ENCODE measurements at places on chromosomes 12 and 14.

DNA sequence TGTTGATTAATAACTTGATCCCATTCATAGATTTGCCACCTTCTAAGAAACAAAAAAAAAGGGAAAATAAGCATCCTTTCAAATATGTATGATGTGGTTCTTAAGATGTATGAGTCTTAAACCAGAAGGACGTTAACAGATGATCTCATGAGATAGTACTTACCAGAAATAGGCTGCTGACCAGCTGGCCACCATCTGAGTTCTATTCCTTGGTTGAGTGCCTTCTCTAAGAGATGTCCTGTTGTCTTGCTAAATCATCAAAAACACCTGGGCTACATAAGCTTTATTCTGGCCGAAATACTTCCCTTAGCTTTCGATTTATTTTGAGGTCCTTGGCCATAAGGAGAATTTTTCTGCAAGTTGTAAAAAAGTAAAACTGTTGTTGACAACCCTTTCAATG is 55.6 kb downstream of the GPR65 start:
- no peaks in the 10 kb centered on the region for H3K27me3 ChIP-seq
- no peaks in the 10 kb centered on the region for H3K4me1 ChIP-seq
- H3K27ac ChIP-seq, result no peak overlapping the region
- no peaks in the 10 kb centered on the region for H3K36me3 ChIP-seq
- no peak overlapping the region for H3K4me3 ChIP-seq
- DNase-seq, result no peak

- H3K4me3 ChIP-seq, result no peak overlapping the region
- H3K36me3 ChIP-seq, result peaks cover 83% of the 10 kb centered on the region
- DNase-seq, result no peak
Measured at GRCh38 chr12:123398550-123399254, 14.8 kb downstream of the KMT5A start.

- peaks cover 17% of the 10 kb centered on the region for H3K4me1 ChIP-seq
- H3K27me3 ChIP-seq, result no peaks in the 10 kb centered on the region
- no peak overlapping the region for H3K27ac ChIP-seq
- no peaks in the 10 kb centered on the region for H3K36me3 ChIP-seq
- DNase-seq, result no peak
- H3K4me3 ChIP-seq, result no peak overlapping the region
Measured at GRCh38 chr12:104632724-104633201, 176.0 kb downstream of the CHST11 start.

- no peak overlapping the region for H3K4me3 ChIP-seq
- H3K27me3 ChIP-seq, result no peaks in the 10 kb centered on the region
- DNase-seq, result no peak
- H3K4me1 ChIP-seq, result no peaks in the 10 kb centered on the region
- H3K36me3 ChIP-seq, result no peaks in the 10 kb centered on the region
Measured at GRCh38 chr12:80909370-80909769, 28.4 kb downstream of the LIN7A start.

- H3K27ac ChIP-seq, result no peak overlapping the region
- DNase-seq, result no peak
- peaks cover 12% of the 10 kb centered on the region for H3K36me3 ChIP-seq
- no peaks in the 10 kb centered on the region for H3K27me3 ChIP-seq
- H3K4me3 ChIP-seq, result no peak overlapping the region
- H3K4me1 ChIP-seq, result peaks cover 2% of the 10 kb centered on the region
Measured at GRCh38 chr14:91138511-91139359, 24.9 kb downstream of the DGLUCY start.

GRCh38 chr14:76045773-76046172 is 60.2 kb downstream of the IFT43 start:
- H3K4me3 ChIP-seq, result no peak overlapping the region
- peaks cover 2% of the 10 kb centered on the region for H3K36me3 ChIP-seq
- H3K4me1 ChIP-seq, result peaks cover 8% of the 10 kb centered on the region
- no peak overlapping the region for H3K27ac ChIP-seq

DNA sequence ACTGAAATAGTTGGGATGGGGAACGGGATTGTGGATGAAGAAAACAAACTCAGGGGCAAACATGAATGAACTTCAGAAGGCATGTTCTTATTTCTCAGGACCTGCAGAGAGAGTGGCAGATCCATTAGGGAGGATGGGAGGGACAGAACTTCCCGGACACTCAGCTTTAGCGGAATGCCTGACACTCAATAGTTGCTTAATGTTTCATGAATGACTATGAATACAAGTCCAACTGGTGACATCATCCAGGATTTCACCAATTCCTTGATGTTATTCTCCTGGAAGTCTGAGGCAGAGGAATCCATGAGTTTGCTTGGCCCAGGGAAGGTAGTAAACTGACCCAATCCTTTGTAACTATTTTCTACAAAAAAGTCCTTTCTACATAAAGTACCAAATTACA is 37.8 kb upstream of the LRRC10 start:
- H3K4me1 ChIP-seq, result no peaks in the 10 kb centered on the region
- H3K27me3 ChIP-seq, result no peaks in the 10 kb centered on the region
- DNase-seq, result no peak
- no peaks in the 10 kb centered on the region for H3K36me3 ChIP-seq
- H3K27ac ChIP-seq, result no peak overlapping the region

- no peak overlapping the region for H3K4me3 ChIP-seq
- no peak overlapping the region for H3K27ac ChIP-seq
- no peak for DNase-seq
- peaks cover 62% of the 10 kb centered on the region for H3K36me3 ChIP-seq
- H3K27me3 ChIP-seq, result no peaks in the 10 kb centered on the region
- no peaks in the 10 kb centered on the region for H3K4me1 ChIP-seq
Measured at GRCh38 chr14:100297320-100298300, 8.6 kb downstream of the SLC25A29 start.

- no peak overlapping the region for H3K4me3 ChIP-seq
- no peak for DNase-seq
- H3K36me3 ChIP-seq, result no peaks in the 10 kb centered on the region
- H3K27ac ChIP-seq, result no peak overlapping the region
- H3K4me1 ChIP-seq, result no peaks in the 10 kb centered on the region
- H3K27me3 ChIP-seq, result no peaks in the 10 kb centered on the region
Measured at GRCh38 chr14:98185036-98185435, 1087.0 kb downstream of the BCL11B start.

- no peak overlapping the region for H3K27ac ChIP-seq
- H3K36me3 ChIP-seq, result no peaks in the 10 kb centered on the region
- no peak overlapping the region for H3K4me3 ChIP-seq
- H3K4me1 ChIP-seq, result no peaks in the 10 kb centered on the region
Measured at GRCh38 chr12:123085730-123086487, 65.0 kb downstream of the PITPNM2 start.

- no peak overlapping the region for H3K4me3 ChIP-seq
- H3K27me3 ChIP-seq, result no peaks in the 10 kb centered on the region
- no peaks in the 10 kb centered on the region for H3K36me3 ChIP-seq
- H3K27ac ChIP-seq, result no peak overlapping the region
Measured at GRCh38 chr14:89212386-89213235, 204.4 kb downstream of the FOXN3 start.

DNA sequence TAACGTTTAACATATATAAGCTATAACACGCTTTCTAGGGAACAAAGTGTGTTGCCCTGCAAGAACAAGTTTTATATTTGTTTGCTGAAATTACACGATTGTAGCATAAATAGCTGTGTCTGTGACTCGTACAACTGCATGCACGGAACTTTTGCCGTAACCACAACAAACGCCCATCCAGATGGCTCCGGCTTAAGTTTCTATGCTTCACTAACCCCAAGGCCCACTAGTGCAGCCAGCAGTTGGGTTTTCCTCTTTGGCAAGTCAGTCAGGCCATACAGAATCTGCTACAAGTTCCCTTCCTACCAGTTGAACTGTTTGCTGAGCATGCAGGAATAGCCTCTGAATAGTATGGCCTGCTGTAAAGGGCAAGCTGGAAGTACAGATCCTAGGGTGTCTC is 12.1 kb downstream of the CSRP2 start:
- peak overlapping the region; percentile 8 for H3K4me3 ChIP-seq
- DNase-seq, result peak; percentile 54
- H3K4me1 ChIP-seq, result peaks cover 46% of the 10 kb centered on the region
- peak overlapping the region; percentile 98 for H3K27ac ChIP-seq
- H3K36me3 ChIP-seq, result peaks cover 9% of the 10 kb centered on the region
- no peaks in the 10 kb centered on the region for H3K27me3 ChIP-seq

GRCh38 chr12:126776026-126776655 is 1490.8 kb upstream of the TMEM132C start:
- no peak for DNase-seq
- no peaks in the 10 kb centered on the region for H3K4me1 ChIP-seq
- H3K4me3 ChIP-seq, result no peak overlapping the region
- H3K27ac ChIP-seq, result no peak overlapping the region

DNA sequence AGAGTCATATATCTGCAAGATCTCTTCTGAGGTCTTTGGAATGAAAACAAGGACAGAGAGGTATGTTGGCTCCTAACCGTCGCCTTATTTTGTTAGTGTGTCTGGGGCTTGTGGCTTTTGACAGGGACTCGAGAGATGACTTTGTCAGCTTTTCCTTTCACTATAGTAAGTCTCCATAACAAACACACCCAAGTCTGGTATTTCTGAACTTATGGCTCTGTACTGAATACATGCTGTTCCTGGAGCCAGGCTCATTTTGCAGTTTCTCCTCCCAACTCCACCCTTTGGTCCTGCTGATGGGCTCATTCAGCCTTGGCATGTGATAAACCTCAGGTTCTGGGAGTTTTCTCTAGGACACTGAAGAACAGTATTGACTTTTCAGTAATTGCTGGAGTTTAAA is 27.7 kb upstream of the TMED10 start:
- H3K4me3 ChIP-seq, result no peak overlapping the region
- H3K36me3 ChIP-seq, result no peaks in the 10 kb centered on the region
- no peak for DNase-seq

DNA sequence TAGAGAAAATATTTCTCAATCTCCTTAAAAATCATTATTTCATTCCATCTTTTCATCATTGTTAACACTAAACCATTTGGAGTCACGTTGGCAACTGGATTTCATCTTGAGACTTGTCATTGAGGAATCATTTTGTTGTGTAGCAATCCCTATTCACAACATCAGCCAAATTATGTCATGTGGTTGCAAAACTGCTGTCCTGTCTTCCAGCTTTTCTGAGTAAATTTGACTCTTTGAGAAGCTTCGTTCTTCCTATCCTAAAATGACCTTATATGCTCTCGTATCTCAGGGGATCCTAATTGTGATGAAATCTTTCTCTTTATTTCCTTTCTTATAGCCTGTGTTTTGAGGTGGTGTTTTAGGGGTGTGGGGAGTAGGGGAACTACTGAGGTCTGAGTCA is 30.6 kb upstream of the KICS2 start:
- no peaks in the 10 kb centered on the region for H3K4me1 ChIP-seq
- no peak overlapping the region for H3K4me3 ChIP-seq
- no peak for DNase-seq
- H3K27me3 ChIP-seq, result no peaks in the 10 kb centered on the region
- no peak overlapping the region for H3K27ac ChIP-seq

- peaks cover 7% of the 10 kb centered on the region for H3K4me1 ChIP-seq
- H3K36me3 ChIP-seq, result no peaks in the 10 kb centered on the region
- H3K4me3 ChIP-seq, result no peak overlapping the region
- no peak for DNase-seq
- no peaks in the 10 kb centered on the region for H3K27me3 ChIP-seq
Measured at GRCh38 chr12:92930421-92930820, 1.3 kb upstream of the EEA1 start.

DNA sequence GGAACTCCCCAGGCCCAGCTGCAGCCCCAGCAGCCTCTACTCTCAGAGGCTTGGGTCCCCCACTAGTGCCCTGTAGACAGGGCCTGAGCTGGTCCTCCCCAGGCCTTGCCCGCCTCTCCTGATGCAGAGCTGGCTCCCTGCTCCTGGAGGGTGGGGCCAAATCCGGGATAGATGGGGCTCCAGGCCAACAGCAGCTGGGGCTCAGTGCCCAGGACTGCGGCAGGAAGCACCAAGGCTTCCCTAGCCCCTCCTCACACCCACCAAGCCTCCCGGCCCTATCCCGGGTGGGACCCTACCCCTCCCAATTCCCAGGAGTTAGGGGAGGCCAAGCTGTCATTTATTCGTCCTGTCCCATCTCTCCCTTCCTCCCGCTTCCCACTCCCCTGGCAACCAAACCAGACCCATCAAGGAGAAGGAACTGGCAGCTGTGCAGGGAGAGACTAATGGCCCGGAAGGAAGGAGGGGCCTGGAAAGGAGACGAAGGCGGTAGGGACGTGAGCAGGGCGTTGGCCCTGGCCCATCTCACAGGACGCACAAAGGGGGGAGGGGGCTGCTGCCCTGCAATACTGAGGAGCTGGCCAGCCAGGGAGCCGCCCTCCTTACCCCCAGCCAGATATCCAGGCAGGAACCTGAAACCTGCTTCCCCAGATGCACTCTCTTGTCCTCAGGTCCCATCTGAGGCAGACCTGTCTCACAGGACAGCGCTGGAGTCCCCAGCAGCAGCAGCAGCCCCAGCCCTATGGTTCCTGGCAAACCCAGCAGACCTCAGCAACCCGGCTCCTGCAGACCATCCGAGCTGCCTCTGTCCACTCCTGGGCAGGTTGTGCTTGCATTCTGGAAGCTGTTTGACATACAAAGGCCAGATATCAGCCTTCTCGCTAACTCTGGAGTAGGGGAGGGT is 1.6 kb upstream of the PRPH start:
- H3K4me3 ChIP-seq, result no peak overlapping the region
- no peaks in the 10 kb centered on the region for H3K36me3 ChIP-seq
- H3K27ac ChIP-seq, result no peak overlapping the region
- H3K4me1 ChIP-seq, result peaks cover 17% of the 10 kb centered on the region
- no peak for DNase-seq

DNA sequence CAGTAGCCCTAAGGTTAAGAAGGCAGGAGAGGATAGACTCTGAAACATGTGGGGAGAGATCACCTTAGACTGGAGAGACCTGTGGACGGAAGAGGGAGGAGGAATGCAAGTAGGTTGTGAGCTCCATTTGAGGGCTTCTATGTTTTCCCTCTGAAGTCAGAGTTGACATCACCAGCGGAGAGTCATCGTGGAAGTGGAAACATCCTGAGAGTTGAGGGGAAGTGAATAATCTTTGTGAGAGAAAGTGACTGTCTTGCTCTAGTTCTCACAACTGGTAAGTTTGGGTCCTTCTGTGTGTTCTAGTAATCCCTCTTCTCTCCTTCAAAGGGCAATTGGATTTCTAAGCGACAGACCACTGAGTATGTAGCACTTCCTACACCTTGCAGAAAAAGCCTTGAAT is 103.6 kb upstream of the CCND2 start:
- H3K27me3 ChIP-seq, result no peaks in the 10 kb centered on the region
- H3K36me3 ChIP-seq, result no peaks in the 10 kb centered on the region
- peaks cover 6% of the 10 kb centered on the region for H3K4me1 ChIP-seq

GRCh38 chr12:11805680-11806079 is 156.2 kb downstream of the ETV6 start:
- no peak for DNase-seq
- H3K27ac ChIP-seq, result no peak overlapping the region
- H3K4me3 ChIP-seq, result no peak overlapping the region
- H3K4me1 ChIP-seq, result no peaks in the 10 kb centered on the region

GRCh38 chr12:120677765-120678473 is 9.0 kb upstream of the MLEC start:
- H3K4me1 ChIP-seq, result no peaks in the 10 kb centered on the region
- no peaks in the 10 kb centered on the region for H3K36me3 ChIP-seq
- no peaks in the 10 kb centered on the region for H3K27me3 ChIP-seq
- no peak for DNase-seq
- H3K27ac ChIP-seq, result no peak overlapping the region
